Forelimb muscle (tissue), 1 donor: ENCODE measurements at places on chromosomes 1 and 21. TPM values are rescaled to one million over a fixed set of nuclear protein-coding genes. Genes with fewer than 3 reads are reported as not detected.

DNA sequence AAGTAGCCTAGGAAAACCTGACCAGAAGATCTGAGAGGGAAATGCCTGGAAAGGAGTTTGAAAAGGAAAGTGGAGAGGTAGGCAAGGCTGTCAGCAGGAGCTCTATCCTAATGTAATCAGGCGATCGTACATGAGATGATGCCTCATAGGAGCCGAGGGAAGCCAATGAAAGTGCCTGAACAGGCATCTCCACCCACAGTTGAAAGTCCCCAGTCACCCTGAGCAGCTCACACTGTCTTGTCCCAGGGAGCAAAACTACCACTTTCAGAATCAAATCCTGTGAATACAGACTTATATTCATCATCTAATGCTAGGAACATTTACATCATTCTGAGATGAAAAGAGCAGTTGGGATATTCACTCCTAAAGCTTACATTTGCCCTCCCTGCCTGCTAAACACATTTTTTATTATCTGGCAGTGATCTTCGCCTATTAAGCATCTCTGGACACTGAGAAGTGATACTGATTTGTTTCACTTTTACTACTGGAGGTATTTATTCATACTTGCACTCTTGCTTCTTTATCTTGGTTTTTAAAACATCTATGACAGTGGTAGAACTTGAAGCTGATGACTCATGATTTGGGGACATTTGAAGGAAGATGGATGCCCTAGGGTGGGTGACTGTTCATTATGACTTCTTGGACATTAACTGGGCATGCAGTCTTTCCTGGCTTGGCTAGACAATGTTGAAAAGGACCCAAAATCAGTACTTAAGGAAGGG lies 221.6 kb downstream of the SEC16B start:
- DNase-seq: no peak

GRCh38 chr1:22287946-22288520 lies 145.1 kb upstream of the WNT4 start:
- DNase-seq: no peak

GJA9 gene
- polyA plus RNA-seq: 0.33 TPM

MINDY1 gene
- 17.7 TPM for polyA plus RNA-seq

IL6R gene
- 7.1 TPM for polyA plus RNA-seq

- no peak for DNase-seq
These were observed 11.0 kb upstream of the RNU1-3 start for GRCh38 chr1:16677552-16678431.

DNA sequence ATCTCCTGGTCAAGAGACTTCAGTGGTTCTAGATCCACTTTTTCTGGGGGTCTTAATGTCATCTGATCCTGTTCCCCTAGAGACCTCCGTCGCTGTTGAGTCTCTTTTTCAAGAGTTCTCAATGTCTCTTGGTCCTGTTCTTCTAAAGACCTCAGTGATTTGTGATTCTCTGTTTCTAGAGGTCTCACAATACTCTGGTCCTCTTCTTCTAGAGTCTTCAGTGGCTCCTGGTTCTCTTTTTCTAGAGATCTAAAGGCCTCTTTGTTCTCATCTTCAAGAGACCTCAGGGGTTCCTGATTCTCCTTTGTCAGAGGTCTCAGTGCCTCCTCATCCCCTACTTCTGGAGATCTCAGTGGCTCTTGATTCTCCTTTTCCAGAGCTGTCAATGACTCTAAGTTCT lies 5.4 kb downstream of the NES start:
- no peak for DNase-seq

- no peak for DNase-seq
These were observed 5.9 kb downstream of the IGSF8 start for GRCh38 chr1:160092366-160093068.

MAP3K21 gene
- polyA plus RNA-seq: 0.20 TPM

GRCh38 chr1:153608742-153609584 lies 4.0 kb downstream of the S100A16 start:
- no peak for DNase-seq

GRCh38 chr21:46500224-46500861 lies 41.7 kb downstream of the DIP2A start:
- no peak for DNase-seq

GRCh38 chr21:45255381-45256020 lies 32.2 kb downstream of the POFUT2 start:
- no peak for DNase-seq

CYP4Z1 gene
- 0.27 TPM for polyA plus RNA-seq

DNA sequence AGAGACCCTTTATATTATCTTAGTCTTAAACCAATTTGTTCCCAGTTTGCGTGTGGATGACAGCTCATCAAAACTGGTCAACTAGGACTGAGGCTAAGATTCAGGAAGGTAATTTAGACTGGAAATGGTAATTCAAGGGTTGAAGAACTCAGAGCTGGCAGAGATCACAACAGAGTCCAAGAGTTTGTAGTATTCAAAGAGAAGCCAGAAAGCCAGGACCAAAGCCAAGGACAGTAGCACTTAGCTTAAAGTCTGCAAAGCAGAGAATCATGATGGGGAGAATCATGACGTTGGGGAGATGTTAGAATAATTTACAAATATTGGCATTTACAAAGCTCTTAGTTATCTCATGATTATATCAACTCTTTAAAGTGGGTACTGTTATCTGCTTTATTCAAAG lies 32.6 kb downstream of the RNF11 start:
- DNase-seq: no peak

- no peak for DNase-seq
These were observed 328.5 kb downstream of the FAM72C start for GRCh38 chr1:143643148-143643885.

BEST4 gene
- polyA plus RNA-seq: 0.27 TPM

DNA sequence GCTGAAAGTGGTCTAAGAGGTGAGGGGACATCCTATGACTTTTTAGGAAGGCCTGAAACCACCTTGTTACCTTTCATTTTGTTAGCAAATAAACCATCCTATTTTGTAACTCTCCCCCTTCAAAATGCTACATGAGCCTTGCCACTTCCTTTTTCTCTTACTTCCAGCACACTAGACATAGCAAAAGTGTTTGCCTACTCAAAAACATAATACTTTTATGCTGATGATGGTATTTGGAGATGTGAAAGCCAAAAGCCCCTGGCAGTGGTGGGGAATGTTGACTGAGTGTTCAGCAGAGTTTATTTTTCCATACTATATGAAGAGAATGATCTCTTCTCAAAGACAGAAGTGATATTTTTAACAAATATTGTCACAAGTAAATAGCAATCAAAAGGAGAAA lies 134.2 kb downstream of the EDEM3 start:
- DNase-seq: no peak

DNA sequence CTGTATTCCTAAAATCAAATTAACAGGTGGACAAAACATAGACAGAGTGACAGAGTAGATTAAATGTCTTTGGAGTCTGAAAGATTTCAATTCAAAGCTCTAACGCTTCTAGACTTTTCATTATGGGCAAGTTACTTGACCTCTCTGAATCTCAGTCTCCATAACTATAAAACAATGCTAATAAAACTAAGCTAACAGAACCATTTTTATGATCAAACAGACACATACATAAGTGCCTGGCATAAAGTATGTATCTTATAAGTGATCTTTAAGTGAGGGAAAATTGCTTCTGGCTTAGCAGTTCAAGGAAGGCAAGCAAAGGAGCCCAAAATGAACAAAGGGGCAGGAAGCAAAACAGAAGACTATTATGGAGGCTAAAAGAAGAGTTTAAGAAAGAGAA lies 216.8 kb upstream of the TNR start:
- no peak for DNase-seq

DNA sequence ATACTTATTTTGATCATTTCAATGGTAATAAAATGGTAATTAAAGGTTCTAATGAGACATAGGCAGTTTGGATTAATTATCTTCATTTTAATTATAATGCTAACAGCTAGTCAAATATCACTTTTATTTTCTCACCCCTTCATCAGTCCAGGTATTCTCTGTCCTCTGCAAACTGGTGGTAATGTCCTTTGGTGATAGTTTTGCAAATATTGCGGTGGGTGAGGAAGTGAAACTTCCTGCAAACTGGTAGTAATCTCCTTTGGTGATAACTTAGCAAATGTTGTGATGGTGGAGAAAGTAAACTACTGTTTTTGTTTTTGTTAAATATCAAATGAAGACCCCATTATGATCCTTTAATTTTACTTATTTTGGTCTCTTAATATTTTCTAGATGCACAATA lies 209.0 kb downstream of the AMY1C start:
- no peak for DNase-seq

OR2W3 gene
- polyA plus RNA-seq: 0.49 TPM

CRYBG2 gene
- not detected for polyA plus RNA-seq

CNIH3 gene
- polyA plus RNA-seq: 2.2 TPM

CD48 gene
- 1.9 TPM for polyA plus RNA-seq

DNA sequence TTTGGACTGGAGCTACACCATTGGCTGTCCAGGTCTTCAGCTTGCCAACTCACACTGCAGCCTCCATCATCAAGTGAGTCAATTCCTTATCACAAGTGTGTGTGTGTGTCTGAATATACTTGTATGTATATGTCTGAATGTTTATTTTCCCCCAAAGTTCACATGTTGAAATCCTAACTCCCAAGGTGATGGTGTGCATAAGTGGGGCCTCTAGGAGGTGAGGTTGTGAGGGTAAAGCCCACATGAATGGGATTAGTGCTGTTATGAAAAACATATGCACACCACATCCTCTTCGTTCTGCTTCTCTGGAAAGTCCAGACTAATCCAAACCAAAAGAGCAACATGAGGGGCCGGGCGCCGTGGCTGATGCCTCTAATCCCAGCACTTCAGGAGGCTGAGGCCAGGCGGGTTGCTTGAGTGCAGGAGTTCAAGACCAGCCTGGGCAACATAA lies 48.7 kb upstream of the LBR start:
- no peak for DNase-seq

LMOD1 gene
- polyA plus RNA-seq: 48.7 TPM

TMEM222 gene
- 25.0 TPM for polyA plus RNA-seq

RNF223 gene
- 0.08 TPM for polyA plus RNA-seq

BRDT gene
- not detected for polyA plus RNA-seq
